ENCODE measurements at places on chromosomes 2 and 18.

- no peak for DNase-seq
These were observed 9.7 kb downstream of the KIDINS220 start for GRCh38 chr2:8827729-8828128.

DNA sequence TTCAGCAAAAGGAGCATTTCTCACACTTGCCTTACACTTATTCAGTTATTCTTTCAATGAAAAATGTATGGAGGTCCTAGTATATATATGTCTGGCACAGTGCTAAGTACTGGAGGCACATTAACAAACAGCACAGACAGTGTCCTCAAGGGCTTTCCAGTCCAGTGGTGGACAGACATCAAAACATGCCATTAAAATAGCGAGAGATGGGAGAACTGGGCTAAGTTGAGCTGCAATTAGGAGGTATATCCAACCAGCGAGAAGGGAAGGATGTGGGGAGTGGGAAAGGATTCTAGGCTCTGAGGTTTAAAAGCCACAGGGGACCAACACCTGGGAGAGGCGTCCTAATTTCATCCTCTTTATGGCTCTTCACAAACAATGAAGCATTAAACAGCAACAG lies 127.5 kb upstream of the TTC39C start:
- DNase-seq, result no peak

DNA sequence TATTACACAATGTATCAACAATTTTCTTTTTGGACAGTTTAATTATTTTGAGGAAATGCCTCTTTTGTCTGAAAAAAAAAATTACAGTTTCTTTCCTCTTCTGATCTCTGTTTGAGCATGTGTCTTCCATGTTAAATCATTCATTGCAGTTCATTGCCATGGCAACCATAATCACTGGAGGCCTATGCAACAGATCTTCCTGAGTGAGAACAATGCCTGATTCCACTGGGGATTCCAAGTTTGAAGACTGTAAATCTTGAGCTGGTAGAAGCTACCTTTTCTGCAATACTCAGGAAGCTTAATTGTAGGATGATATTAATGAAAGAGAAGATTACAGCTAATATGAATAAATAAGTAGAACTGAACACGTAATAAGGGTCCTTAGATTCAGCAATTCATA lies 721.4 kb upstream of the CNTNAP5 start:
- DNase-seq, result no peak

GRCh38 chr2:207819021-207819797 lies 49.5 kb upstream of the FZD5 start:
- DNase-seq, result no peak

GRCh38 chr18:49716035-49716434 lies 97.3 kb downstream of the ACAA2 start:
- no peak for DNase-seq

DNA sequence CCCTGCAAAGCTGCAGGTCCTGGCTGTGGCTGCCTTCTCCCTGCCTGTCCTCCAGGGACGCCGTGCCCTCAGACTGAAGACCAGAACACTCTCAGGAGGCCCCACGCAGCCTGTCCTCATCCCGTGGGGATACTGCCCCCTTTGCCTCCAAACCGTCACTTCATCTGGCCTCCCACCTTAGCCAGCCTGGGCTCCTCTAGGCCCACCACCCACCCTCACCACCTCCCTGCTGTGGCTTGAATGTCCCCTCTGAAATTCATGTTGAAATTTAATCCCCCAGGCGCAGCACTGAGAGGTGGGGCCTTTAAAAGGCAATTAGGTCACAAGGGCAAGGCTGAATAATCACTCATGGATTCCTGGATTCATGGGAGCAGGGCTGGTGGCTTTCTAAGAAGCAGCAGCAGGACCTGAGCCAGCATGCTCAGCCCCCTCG lies 198.2 kb downstream of the SEPTIN10 start:
- no peak for DNase-seq

GRCh38 chr2:96154506-96155380 lies 9.5 kb upstream of the DUSP2 start:
- DNase-seq, result no peak

DNA sequence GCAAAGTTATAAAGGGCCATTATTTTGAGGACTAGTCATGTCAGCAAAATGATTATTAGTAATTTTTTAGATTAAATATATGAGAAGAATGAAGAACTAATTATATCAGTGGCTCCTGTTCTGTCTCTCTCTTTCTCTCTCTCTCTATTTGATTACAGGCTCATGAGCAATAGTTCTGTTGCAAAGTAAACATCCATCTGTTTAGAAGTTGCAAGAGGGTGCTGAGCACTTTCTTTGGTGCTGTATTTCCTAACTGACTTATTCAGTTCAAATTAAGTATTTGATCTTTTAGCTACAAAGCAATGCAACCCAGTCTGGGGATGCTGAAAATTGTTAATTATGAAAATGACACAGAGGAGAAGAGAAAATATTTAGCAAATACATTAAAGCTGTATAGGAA lies 408.1 kb upstream of the UBE2E3 start:
- DNase-seq, result no peak

- no peak for DNase-seq
These were observed 33.4 kb downstream of the TGFBRAP1 start for GRCh38 chr2:105296017-105296611.
